ENCODE measurements at places on chromosomes 1 and 21. TPM values are rescaled to one million over a fixed set of nuclear protein-coding genes. Genes with fewer than 3 reads are reported as not detected.

TNNT2 gene
- 0.10 TPM for total RNA-seq

CNTN2 gene
- total RNA-seq = 0.21 TPM

OLFM3 gene
- total RNA-seq = 0.10 TPM

EPHB2 gene
- total RNA-seq = 1.0 TPM

CD34 gene
- total RNA-seq = 0.42 TPM

FOXD3 gene
- total RNA-seq = not detected

COA6 gene
- total RNA-seq = 9.6 TPM

NBPF6 gene
- not detected for total RNA-seq

CYP4A22 gene
- not detected for total RNA-seq

ZNF695 gene
- 0.52 TPM for total RNA-seq

FCER1A gene
- total RNA-seq = 16.5 TPM

DISP3 gene
- total RNA-seq = 0.21 TPM

ENAH gene
- total RNA-seq = 0.52 TPM

SYT14 gene
- under 0.01 TPM for total RNA-seq

KMO gene
- 3.9 TPM for total RNA-seq

APH1A gene
- total RNA-seq = 122 TPM

LAMTOR2 gene
- total RNA-seq = 16.6 TPM

TENT5C gene
- 69.2 TPM for total RNA-seq

NES gene
- not detected for total RNA-seq

DIRAS3 gene
- total RNA-seq = not detected

CFAP107 gene
- not detected for total RNA-seq

EXOSC10 gene
- total RNA-seq = 56.5 TPM

KPRP gene
- total RNA-seq = not detected

CHODL gene
- total RNA-seq = not detected

PRRX1 gene
- total RNA-seq = not detected

RXFP4 gene
- total RNA-seq = not detected

SFN gene
- 0.52 TPM for total RNA-seq

CA6 gene
- total RNA-seq = 0.63 TPM

SH2D2A gene
- 19.1 TPM for total RNA-seq
